LNCaP clone FGC (cell line): ENCODE measurements at places on chromosomes 12 and 14.
A peak's percentile ranks its signal among the peaks of the same experiment; 100 is the strongest.

GRCh38 chr12:51222461-51222860, 4.6 kb upstream of the POU6F1 start:
- DNase-seq, result peak; percentile 98

DNA sequence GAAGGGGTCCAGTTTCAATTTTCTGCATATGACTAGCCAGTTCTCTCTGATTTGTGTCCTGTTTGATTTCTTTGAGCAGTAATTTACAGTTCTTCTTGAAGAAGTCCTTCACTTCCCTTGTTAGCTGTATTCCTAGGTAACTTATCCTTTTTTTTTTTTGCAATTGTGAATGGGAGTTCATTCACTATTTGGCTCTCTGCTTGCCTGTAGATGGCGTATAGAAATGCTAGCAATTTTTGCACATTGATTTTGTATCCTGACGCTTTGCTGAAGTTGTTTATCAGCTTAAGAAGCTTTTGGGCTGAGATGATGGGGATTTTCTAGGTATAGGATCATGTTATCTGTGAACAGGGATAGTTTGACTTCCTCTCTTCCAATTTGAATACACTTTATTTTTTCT, 77.6 kb upstream of the NID2 start:
- no peak for DNase-seq

GRCh38 chr12:120599672-120600552, 18.7 kb upstream of the POP5 start:
- DNase-seq, result no peak

GRCh38 chr14:38941488-38941887, 161.5 kb downstream of the SEC23A start:
- DNase-seq, result no peak

DNA sequence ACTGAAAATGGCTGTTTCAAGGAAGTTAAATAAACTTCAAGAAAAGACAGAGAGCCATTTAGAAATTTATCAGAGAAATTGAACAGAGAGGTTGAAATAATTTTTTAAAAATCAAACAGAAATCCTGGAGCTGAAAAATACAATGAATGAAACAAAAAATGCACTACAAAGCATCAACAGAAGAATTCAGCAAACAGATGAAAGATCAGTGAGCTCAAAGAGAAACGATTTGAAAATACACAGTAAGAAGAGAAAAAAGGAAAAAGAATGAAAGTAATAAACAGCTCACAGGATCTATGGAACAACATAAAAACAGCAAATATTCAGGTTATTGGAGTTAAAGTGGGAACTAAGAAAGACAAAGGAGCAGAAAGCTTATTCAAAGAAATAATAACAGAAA, 26.2 kb downstream of the COX16 start:
- no peak for DNase-seq

GRCh38 chr12:39935275-39935674, 170.6 kb downstream of the SLC2A13 start:
- no peak for DNase-seq

GRCh38 chr12:111384596-111384995, 15.7 kb upstream of the PHETA1 start:
- DNase-seq, result peak; percentile 58

GRCh38 chr12:6697584-6698351, 2.8 kb downstream of the PIANP start:
- DNase-seq, result no peak

- DNase-seq, result no peak
Observed at GRCh38 chr12:69469854-69470188, 367 bp upstream of the FRS2 start.

- DNase-seq, result no peak
Observed at GRCh38 chr12:12561371-12562015, 1.2 kb downstream of the DUSP16 start.

DNA sequence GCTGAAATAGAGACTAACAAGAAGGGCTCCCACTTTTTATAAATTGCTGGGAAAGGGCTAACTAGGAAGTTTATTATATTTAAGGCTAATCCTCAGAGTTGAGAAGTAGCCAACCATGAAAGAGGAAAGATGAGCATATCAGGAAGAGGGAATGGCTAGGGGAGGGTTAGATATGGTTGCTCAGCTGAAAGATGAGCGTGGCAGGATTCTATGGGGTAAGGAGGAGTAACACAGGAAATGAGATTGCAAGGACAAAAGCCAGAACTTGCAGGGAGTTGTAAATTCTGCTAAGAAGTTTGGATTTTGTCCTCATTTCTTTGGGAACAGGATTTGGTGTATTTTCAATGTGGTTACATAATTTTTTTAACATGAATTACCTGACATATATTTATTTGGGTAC, 127.4 kb upstream of the ATP2B1 start:
- DNase-seq, result no peak

- no peak for DNase-seq
Observed at GRCh38 chr12:82593901-82594396, 92.8 kb upstream of the TMTC2 start.

- no peak for DNase-seq
Observed at GRCh38 chr12:13069380-13069779, 25.2 kb downstream of the FAM234B start.

GRCh38 chr12:2384533-2385351, 332.0 kb downstream of the CACNA1C start:
- DNase-seq, result no peak

DNA sequence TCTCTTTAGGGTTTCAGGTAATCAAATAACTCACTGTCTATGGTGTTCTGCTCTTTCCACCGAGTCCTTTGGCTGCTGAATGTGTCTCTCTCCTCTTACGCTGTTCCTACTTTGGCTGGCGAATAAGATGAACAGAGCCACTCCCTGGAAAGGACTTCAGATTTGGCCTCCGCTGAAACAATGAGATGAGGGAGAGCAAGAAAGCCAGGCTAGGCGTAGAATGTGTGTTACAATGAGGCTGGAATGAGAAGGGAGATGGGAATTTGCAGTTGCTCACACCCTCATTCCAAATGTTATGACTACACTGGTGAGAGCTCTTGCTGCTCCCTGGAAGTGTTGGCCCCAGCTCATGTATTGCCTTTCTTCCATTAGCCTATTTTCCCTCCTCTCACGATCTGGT, at the start of gene MFAP5:
MFAP5 (minus strand) TSS at position 234 of the 400 bp plus-strand sequence. CDS start 722 bp downstream, outside the sequence.
- DNase-seq, result no peak
